DMS 273 treated with DMSO at 0.1 percent for 48 hours (cell line): ENCODE measurements at places on chromosomes 11 and 22.

- DNase-seq = no peak
Measured at GRCh38 chr11:134556186-134556585, 144.1 kb upstream of the B3GAT1 start.

GRCh38 chr11:121552154-121552553 is 99.4 kb upstream of the SORL1-AS1 start:
- no peak for DNase-seq

DNA sequence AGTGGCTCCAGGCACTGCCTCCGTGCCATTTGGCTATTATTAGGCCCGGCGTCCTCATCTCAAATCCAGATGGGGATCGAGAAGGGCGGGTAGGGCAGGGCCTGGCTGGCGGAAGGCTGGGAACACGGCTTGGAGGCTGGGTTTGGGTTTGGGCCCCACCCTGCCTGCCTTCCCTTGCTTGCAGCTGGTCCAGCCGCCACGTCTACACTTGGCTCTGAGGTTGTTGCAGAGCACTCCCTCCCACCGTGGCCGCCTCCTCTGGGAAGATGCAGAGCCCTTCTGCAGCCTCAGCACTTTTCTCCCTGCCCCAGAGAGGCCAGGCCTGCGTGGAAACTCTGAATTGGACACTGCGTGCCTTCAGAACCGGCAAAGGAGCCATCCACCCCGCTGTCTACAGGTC is 5.2 kb upstream of the SMTN start:
- DNase-seq = no peak

GRCh38 chr22:46542011-46542985 is 4.9 kb upstream of the CELSR1 start:
- DNase-seq = no peak

DNA sequence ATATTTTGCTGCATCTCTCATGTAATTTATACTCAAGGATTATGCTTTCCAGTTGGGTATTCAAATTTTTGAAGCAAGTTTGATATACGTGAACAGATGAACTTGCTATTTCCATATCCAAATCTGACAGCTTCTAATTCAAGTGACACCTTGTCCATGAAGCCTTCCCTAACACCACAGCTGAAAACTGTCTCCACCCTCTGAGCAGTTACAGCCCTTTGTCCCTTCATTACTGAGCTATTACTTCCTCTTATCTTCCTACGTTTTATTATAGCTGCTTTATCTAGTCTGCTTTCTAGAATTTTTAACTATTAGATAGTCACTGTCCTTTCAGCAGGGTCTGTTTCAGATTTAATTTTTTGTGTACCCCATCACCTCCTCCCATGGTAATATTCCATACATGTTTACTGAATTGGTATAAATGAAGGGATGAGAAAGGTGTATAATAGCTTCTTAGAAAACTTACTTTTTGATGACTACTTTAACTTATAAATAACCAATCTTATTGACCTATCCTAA is 13.3 kb upstream of the PRSS23 start:
- no peak for DNase-seq

DNA sequence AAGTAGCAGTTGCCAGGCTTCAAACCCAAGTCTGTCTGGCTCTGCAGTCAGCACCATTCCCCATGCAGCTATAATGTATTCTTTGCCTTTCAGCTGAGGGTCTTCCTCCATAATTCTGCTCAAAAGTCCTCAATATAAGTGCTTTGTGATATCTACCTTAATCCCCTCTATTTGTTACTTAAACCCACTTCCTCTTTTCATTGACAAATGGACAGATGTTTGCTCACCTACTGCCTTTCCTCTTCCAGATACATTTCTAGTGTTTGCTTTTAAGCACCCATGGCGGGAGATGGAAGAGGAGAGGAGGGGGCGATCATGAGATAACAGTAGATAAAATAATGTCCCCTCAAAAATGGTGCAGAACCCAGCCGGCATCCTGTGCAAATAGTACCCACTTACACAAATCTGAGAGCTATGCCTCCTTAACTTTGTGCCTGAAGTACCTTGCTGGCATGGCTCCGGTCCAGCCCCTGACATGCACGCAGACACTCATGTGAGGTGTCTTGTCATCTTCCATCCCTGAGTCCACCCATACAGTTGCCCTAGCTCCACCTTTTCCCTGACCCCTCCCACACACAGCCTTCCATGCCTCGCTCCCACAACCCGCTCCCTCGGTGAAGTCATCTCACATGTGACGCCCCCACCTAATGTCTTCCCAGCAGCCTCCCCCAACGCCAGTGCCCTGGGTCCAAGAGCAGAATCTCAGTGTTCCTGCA is 109.6 kb downstream of the TRIM29 start:
- DNase-seq = no peak

DNA sequence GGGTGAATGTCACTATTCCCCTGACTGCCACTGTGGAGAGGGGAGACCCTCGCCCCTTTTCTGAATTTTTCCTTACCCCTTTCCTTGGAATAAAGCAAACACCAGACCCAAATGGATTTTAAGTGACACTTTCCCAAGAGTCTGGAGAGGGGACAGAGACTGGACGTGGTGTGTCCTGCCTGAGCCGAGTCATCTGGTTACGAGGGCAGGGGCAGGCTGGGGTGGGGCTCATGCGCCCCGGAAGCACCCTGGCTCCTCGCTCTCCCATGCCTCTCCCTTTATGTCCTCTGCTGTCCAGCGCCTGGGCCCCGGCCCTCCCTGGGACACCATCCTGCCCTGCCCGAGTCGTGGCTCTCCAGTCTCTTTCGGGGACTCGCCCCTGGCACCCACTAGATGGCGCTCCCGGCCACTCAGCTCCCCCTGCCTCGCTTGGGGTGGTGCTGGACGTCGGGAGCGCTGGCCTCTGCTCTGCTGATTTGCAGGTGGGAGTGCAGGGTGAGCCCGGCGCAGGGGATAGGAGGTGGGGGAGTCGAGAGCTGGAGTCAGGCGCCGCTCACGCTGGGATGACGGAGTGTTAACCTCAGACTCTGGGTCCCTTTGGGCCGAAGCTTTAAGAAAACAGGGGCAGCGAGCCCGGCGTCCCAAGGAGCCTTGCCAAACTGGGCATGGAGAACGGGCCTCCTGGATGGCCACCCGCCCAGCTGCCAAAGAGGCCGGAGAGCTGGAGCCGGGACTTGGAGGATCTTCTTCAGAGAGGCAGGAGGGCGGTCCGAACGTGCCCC is 89.8 kb downstream of the RPS6KA4 start:
- no peak for DNase-seq
